ENCODE measurements at places on chromosomes 1 and 21.

GRCh38 chr21:35578831-35579471 lies 481.4 kb downstream of the SETD4 start:
- peak; percentile 47 for DNase-seq

GRCh38 chr1:91594383-91595055 lies 93.9 kb downstream of the CDC7 start:
- DNase-seq, result no peak

- no peak for DNase-seq
Observed at GRCh38 chr1:24459551-24460266, 42.9 kb upstream of the RCAN3 start.

- no peak for DNase-seq
Observed at GRCh38 chr1:154476791-154477190, 25.2 kb upstream of the TDRD10 start.

DNA sequence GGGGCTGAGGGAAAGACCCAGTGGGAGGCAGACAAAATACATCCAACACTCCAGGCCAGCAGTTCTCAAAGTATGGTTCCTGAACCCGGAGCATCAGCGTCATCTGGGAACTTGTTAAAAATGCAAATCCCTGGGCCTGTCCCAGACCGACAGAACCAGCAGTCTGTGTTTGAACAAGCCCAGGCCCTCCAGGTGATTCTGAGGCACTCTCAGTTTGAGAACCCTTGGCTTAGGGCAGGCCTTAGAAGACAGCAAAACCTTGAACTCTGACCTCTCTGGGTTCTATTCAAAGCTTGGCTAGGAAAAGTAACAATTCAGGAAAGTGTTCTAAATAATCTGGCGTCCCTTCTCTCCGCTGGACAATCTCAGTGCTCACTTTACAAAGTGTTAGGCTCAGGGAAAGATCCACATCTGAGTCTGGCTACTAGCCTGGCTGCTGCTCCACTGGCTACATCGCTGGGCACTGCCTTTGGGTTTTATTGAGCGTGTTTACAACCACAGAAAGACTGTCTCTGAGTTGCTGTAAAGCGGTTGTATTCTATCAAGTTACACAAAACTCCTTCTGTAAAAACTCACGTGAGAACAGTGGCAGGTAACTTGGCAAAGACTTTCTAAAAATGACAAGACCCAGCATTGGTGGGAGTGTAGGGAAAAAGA lies 166.1 kb downstream of the HIVEP3 start:
- DNase-seq, result no peak

DNA sequence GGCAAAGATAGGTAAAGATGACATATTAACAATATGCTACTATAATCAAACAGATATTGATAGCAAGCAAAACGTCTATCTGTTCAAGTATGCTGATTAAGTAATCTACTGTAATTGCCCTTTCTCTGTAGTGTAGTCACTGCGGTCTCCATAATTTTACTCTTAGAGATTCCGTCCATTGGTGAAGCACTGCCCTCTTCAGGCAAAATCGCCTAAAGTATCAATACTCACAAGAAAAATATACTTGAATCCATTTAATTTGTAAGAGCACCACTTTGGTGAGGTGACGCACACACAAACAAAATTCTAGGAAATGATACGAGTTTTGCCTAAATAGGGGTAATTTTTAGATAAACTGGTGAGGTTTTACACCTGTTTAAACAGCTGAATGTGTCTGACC lies 434.6 kb upstream of the CHRM3 start:
- no peak for DNase-seq

DNA sequence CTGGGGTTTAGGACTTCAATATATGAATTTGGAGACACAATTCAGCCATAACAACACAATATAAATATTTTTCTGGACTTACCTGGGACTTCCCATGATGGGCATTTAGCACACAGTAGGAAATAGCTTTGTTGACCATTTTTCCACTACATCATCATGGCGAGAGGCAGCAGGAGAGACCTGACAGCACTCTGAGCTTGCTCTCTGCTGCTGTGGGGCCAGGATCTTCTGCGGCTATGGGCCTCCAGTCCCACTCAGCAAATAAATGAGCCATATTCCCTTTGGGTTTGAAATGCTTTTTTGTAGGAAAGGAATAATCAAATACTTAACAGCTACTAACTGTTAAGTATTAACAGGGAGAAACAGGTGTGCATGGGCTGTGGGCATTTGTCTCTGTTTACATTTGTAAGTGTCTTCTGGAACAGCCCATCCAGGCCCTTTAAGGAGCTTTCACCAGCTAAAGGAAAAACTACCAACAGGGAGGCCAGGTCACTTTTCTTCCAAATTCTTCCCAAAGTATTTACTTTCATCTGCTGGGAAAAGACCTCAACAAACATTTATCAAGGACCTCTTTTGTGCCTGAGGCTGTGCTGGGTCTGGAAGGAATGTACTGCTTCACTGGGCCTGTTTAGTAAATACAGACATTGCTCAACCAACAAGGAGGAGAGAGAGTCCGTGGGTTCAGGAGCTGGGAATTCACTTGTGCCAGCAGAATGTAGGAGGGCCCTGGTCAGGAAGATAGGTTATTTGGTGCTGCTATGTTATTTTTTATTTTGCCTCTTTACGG lies 133.2 kb downstream of the LRIG2 start:
- DNase-seq, result no peak

- DNase-seq, result no peak
Observed at GRCh38 chr1:2112280-2112701, 62.1 kb downstream of the PRKCZ start.

- no peak for DNase-seq
Observed at GRCh38 chr1:194309697-194310096, 1123.3 kb upstream of the B3GALT2 start.

DNA sequence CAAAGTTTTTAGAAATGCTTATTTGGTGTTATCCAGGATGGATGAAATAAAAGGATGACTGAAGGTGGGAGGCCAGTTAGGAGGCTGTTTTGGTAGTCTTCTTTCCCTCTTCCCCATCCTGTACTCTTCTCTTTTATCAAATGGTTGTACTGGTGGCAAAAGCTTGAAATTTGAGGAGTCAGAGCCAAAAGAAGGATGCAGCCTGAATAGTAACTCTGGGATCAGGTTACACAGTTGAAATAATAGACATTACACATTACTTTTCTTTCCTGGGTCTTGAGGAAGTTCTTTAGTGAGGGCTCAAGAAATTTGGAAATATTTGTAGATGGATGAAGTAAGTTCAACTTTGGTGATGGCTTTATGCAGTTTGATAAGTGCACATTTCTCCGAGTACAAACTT lies 108.6 kb downstream of the GPR52 start:
- DNase-seq, result no peak

GRCh38 chr1:11058595-11059154 lies 1.1 kb downstream of the SRM start:
- DNase-seq, result no peak

DNA sequence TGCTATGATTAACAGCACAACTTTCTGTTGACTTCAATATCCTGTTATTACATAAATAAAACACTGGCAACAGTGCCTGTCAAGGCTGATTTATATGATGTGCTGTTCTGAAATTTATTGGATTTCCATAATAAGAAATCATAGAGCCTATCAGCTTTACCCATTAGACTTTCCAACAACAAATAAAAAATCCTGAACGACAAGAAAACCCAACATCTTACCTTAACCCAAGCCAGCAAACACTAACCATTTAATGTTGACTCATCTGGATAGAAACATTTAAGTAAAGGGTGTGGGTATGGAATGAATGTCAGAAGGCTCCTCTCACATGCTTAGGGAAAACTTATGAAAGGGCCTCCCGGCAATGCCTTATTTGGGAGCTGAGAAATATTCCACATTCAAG lies 165.1 kb downstream of the SLC45A1 start:
- DNase-seq, result no peak

- DNase-seq, result peak; percentile 53
Observed at GRCh38 chr1:115089420-115090185, at the start of gene TSPAN2. Gene TSPAN2, minus strand, starts transcription at chr1:115089503. Its CDS starts 71 bp downstream, at chr1:115089432.

- DNase-seq, result no peak
Observed at GRCh38 chr1:194164755-194165154, 978.3 kb upstream of the B3GALT2 start.

- DNase-seq, result no peak
Observed at GRCh38 chr1:178385662-178386061, 111.1 kb downstream of the CLEC20A start.

DNA sequence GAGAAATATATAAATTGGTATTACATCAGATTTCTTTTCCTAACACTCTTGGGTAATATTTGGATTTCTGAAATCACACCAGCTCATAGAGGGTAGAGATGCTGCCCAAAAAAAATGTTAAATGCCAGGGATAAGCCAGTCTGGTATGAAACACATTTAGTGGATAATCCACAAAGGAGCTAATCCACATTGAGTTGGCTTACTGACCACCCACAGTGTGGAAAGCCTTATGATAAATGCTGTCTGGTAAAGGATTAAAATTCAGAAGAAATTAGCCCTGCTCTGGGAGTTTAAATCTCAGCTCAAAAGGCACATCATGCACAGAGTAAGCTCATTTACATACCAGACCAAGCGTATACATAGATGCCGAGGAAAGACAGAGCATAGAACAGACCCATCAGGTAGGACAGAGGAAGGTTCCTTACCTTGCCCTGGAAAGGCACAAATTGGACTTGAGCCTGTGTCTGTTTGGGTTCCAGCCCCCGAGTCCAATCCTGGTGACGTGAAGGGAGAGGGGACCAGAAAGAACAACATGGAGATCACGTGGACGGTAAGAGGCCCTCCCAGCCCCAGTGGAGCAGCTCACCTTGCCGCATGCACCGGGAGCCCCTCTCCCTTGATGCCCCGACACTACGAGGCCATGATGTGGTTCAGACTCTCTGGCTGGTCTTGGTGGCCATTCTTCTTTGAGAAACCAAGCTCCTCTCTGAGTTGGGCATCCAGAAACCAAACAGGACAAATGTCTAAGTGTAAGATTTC lies 62.9 kb upstream of the CNTN2 start:
- DNase-seq, result no peak

GRCh38 chr1:212463565-212464285 lies 31.0 kb downstream of the NENF start:
- DNase-seq, result no peak

DNA sequence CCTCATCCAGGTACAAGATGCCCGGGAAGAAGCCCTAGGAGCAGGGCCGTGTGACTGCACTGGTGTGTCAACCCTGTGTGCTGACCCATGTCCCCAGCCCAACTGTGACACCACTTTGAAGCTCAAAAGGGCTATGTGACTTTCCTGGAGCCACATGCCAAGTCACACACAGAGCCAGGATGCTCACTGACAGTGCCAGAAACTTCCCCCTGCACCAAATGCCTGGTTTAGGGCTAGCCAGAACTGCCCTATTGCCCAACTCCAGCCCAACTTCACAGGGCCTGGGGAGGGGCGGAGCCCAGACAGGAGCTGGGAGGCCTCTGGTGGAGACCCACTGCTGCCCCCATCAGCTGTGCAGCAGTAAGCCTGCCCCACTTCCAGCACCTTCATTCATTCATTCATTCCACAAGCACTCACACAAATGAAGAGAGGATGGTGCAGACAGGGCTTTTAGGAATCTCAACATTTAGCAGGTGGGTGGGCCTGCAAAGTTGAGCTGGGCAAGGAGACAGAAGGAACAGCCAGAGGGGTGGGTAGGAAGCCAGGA lies 36.7 kb downstream of the KCNQ4 start:
- no peak for DNase-seq

DNA sequence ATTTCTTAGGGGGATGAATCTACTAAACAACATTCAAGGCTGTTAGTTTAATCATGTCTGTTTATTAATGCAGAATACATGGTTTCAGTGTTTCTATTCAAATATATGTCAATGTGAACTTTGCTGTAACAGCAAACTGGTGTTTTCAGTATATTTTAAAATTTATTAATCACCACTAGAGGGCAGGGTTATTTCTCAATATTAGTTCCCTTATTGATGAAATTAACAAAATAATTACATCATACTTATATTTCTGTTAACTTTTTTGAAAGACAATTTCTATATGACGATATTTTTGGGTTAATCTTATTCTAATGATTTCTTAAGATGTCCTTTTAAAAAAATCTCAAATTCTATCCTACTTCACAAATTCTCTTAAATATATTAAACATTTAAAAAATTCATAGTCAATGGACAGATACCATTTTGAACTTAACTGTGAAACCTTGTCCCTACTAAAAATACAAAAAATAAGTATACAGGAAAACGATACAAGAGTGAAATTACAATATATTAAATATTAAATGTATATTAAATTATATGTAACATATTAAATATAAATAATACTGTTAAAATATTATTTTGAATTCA lies 1034.1 kb upstream of the PRMT6 start:
- no peak for DNase-seq

GRCh38 chr1:96049759-96050409 lies 671.7 kb upstream of the PTBP2 start:
- DNase-seq, result no peak

- DNase-seq, result no peak
Observed at GRCh38 chr1:24786191-24786590, 40.9 kb downstream of the CLIC4 start.

GRCh38 chr1:234954613-234955012 lies 174.0 kb downstream of the TOMM20 start:
- no peak for DNase-seq

DNA sequence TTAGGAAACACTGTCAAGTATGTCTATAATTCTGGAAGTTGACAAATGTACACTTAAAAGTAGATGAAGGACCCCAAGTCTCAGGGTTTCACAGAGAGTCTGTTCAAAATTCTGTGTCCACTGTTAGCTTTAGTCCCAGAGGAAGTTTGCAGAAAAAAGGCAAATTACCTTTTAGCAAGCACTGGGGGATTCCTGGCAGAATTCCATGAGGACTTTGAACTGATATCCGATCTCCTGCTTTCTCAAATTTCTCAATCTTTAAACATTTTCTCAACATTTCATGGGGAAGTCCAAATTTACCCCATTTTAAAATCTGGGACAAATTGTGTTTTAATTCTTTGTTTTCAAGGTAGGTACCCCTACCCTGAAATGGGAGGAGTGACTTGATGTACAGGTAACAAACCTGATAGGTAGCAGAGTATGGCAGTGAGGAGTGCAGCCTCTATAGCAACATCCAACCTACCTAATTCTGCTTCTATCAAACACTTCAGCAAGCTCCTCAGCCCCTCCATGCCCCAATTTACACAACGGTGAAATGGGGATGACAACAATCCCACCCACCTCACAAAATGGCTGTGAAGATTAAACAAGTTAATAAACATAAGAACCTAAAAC lies 344.9 kb downstream of the OMA1 start:
- DNase-seq, result no peak

- DNase-seq, result no peak
Observed at GRCh38 chr1:168613038-168613451, 36.6 kb downstream of the XCL1 start.

GRCh38 chr1:36576118-36576517 lies 93.4 kb upstream of the CSF3R start:
- DNase-seq, result peak; percentile 73

DNA sequence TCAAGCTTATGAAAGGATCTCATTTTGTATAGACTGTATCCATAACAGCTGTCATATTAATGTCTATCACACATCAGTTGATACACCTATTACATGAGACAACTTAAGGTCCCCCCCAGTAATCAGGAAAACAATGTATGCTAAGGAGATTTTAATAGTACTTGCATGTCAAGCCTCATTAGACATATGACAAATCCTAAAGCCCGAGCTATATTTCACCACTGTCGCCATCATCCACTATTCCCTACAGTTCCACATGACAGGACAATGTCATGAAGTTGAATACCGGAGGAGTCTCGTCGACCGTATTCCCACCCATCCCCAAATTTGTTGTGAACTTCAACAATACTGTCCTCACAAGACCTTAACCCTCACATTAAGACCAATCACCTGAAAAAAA lies 3.4 kb downstream of the HMGN1 start:
- DNase-seq, result no peak
